ENCODE measurements at places on chromosomes 1 and 21. TPM values are rescaled to one million over a fixed set of nuclear protein-coding genes. Genes with fewer than 3 reads are reported as not detected.

HAPLN2 gene
- total RNA-seq, result 1.00 TPM

DNA sequence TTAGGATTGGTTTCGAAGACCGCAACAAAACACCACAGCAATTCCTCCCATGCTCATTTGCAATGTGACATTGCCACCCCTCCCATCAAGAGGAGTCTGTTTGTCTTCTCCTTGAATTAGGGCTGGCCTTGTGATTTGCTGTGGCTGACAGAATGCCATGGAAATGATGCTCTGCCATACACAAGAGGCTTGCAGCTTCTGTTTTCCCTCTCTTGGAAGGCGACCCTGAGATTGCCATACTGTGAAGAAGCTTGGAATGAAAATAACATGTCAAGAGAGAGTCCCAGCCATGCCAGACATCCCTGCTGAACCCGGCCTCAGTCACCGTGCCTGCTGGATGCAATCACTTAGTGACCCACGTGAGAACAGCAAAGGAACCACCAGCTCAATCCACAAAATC lies 212.4 kb downstream of the CRB1 start:
- DNase-seq, result no peak

DNA sequence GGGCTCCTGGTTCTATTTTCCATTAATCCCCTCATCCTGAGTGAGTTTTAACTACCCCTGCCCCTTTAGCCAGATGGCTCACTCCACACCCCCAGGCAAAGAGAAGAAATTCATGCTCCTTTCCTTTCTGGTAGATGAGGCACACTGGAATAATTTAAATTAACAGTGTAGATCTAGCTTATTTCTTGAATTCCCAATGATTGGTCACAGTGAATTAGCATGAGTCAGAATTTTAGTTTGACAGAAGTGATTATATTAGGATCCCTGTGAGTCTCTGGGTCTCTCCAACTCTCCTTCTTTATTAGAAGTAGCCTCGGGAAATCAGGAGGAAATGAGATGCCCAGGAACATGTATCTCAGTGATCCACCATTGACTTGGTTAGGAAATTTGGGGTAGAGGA lies 103.1 kb upstream of the KAZN start:
- no peak for DNase-seq

- no peak for DNase-seq
Observed at GRCh38 chr1:207081088-207081487, 7.6 kb upstream of the C4BPB start.

Measured in activated T-cell treated with anti-CD3 and anti-CD28 coated beads, Interleukin-2, amount 50 U/mL, for 72 hours (primary cell).